ENCODE measurements at places on chromosomes 4 and X.

GRCh38 chrX:113956936-113957335 is 627.0 kb upstream of the HTR2C start:
- DNase-seq: no peak

DNA sequence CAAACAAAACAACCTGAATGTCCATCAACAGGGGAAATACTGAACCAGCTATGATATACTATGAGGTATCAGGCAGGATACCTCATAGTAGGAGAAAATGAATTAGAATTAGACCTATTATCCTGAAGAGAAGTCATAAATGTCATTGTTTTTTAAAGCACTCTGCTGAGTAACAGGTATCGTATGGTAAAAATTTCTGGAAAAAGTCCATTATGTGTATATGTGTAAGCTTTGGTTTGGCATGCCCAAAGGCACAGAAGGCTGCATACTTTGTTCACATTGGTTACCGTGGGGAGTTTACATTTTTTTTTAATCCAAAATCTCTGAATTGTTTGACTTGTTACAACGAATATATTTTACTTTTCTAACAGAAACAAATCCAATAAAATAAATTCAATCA is 70.5 kb downstream of the RPS3A start:
- peak; percentile 52 for DNase-seq

GRCh38 chr4:107037199-107037584 is 1.1 kb upstream of the DKK2 start:
- peak; percentile 48 for DNase-seq

- DNase-seq: no peak
Observed at GRCh38 chr4:73945674-73946449, 36.0 kb downstream of the PF4 start.

- peak; percentile 91 for DNase-seq
Observed at GRCh38 chr4:168587411-168588125, 90.7 kb downstream of the PALLD start.

GRCh38 chrX:14505648-14506047 is 23.7 kb upstream of the GLRA2 start:
- no peak for DNase-seq

- peak; percentile 72 for DNase-seq
Observed at GRCh38 chrX:39633293-39633692, 464.5 kb downstream of the BCOR start.
